ENCODE measurements at places on chromosomes 4 and X.
A peak's percentile ranks its signal among the peaks of the same experiment; 100 is the strongest.

DNA sequence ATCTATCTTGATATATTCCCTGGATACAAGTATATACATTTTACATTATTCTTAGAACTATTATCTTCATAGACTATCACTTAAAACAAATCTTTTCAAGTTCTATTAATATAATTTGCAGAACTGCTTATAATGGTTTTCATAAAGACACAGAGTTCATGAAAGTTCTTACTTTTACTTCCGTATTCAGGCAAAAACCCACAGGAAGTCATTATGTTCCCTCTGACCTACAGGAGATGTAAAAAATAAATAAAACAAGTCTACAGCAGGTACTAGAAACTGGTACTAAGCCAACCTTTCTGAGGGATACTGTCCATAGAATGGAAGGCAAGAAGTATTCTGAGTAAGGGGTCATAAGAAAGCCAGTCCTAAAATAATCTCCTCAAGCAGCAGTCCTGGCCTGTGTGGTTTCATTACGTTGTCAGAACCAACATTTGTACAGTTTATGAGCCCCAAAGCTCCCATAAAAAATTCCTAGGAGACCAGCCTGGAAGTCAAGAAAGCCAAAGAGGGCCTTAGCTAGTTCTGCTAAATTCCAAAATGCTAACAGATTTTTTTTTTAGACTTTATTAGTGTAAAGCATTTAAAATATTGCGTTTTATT lies 68.6 kb downstream of the CAMK2D start:
- DNase-seq: no peak

DNA sequence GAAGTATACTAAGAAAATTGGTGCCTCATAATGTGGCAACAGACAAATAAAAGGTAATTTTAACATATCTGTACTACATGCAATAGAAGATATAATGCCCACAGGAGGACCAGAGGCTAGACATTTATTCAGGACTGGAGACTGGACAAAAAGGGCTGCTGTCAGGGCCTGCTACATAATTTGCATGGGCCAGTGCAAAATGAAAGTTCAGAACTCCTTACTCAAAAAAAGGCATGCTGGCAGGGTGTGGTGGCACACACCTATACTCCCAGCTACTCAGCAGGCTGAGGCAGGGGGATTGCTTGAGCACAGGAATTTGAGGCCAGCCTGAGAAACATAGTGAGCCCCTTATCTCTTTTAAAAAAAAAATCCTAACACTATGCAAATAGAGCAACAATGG lies 12.4 kb upstream of the MAOA start:
- DNase-seq: no peak

DNA sequence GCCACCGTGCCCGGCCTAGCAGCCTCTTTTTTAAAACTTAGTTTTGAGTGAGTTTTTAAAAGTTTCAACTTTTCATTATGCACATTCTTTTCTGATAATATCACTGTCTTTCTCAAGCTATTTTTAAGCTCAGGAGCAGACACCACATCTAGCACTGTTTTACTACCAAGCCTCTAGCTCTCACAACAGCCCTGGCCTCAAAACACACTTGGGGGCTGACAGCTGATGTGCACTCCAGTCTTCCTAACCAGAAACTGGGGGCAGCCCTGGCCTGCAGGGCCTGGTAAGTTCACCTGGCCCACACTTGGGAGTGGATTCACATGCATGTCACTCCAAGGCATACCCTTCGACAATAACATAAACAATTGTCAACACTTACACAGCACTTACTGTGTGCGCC lies 34.0 kb downstream of the CENPU start:
- DNase-seq: no peak

DNA sequence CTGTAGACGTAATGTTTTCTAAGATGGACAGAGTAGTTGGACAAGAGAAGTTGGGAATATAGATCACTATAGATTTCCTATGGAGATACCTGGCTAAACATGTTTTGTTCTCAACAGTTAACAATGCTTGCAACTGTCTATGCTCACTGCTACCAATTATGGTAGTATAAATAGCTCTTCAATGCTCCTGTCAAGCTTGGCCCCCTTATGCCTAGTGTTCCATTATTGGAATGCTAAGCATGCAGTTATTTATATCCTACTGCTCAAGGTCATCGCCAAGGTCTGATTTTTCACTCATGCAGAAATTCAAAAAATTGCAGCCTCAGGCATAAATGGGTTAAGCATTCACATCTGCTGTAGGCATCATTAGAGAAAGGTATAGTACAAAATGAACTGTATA lies 519.0 kb downstream of the IL15 start:
- DNase-seq: no peak

GRCh38 chr4:139018971-139019758 lies 3.6 kb downstream of the NOCT start:
- DNase-seq: no peak

GRCh38 chr4:161714022-161714751 lies 449.6 kb downstream of the FSTL5 start:
- DNase-seq: no peak

DNA sequence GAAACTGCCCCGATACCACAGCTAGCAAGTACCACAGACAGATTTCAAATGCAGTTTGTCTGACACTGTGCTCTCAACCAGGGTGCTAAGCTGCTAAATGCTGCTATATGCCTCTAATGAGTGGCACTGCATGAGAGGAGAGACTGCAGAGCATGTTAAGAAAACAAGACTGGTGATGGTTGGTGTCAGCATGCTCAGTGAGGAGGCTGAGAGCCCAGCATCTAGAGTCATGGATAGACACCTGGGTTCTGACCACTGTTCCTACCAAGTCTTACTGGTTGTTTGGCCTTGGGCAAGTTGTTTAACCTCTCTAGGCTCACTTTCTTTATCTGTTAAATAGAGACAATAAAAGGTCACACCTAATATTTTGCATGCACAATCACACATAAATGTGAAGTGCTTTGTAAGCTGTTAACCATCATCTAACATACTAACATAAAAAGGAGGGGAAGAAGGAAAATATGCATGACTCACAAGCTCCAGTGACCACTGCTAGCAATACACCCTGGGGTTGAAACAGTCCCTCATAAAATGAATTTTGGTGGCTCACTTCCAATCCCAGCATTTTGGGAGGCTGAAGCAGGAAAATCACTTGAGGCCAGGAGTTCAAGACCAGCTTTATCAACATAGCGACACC lies 20.7 kb downstream of the HHIP start:
- DNase-seq: no peak

DNA sequence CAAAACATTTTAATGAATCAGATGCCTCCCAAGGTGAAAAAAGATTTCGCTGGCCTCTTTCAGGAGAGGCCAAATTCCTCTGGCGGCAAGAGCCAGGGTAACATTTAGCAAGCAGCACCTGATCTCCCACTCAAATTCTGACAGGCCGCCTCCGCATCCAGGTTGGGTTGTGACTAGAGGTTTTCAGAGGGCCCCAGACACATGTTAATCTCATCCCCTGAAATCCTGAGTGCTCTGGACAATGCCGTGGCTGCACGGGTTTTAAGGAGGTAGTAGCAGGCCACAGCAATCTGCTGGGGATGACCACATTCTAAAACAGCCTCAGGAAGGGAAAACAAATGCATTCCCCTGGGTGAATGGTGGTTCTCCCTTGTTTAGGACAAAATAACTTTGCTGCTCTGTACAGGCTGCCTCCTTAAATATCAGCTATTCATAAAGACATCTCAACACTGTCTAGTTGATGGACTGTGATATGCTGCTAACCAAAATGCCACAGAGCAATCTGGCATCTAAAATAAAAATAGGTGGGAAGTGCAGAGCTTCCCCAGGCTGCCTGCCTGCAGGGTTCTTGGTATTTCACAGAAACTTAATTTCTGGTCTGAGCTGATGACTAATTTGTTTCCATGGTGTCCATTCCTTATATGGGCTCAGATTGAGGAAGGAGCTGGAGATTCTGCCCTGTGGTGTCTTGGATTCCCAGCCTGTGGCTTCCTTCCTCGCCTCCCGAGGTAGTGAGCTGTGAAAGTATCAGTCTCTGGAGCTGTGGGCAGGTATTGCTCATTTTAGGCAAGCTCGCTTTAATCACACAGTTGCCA lies 202.0 kb downstream of the DCLK2 start:
- DNase-seq: no peak

DNA sequence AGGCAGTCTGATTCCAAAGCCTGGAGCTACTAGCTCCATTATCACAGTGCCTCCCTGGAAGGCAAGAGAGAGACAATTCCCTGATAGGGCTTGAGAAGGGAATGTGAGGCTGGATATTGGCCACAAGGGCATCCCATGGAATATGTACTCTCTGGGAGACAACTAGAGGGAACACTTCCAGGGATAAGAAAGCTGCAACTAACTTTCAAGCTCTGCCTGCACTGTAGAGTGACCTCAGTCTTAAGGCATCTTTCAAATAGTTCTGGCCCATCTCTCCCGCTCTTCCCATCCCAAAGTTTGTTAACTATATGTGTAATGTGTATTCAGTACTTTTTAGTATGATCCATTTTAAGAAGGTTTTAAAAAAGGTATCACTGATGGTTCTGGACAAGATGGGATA lies 13.1 kb upstream of the RNF212 start:
- no peak for DNase-seq

- no peak for DNase-seq
These were observed 429.9 kb downstream of the AFF2 start for GRCh38 chrX:148930206-148930729.

- no peak for DNase-seq
These were observed 78.8 kb upstream of the FAT4 start for GRCh38 chr4:125235971-125236370.

GRCh38 chr4:68375667-68376559 lies 26.0 kb upstream of the YTHDC1 start:
- peak; percentile 59 for DNase-seq

DNA sequence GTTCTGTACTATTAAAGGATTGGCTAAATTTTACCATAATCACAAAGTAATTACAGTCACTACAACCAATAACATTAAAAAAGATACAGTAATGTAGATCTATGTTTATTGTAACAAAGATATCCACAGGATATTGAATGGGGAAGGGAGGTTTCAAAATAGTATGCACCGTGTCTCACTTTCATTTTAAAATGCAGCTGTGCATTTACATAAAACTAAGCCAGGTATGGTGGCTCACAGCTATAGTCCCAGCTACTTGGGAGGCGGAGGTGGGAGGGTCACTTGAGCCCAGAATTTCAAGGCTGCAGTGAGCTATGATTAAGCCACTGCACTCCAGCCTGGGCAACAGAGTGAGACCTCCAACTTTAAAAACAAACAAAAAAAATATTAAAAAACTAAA lies 8.5 kb downstream of the SRP72 start:
- DNase-seq: no peak

- DNase-seq: no peak
These were observed 30.7 kb upstream of the HUWE1 start for GRCh38 chrX:53717205-53717604.

- DNase-seq: peak; percentile 64
These were observed 32.6 kb downstream of the DOCK11 start for GRCh38 chrX:118528071-118528737.

GRCh38 chr4:164383058-164383357 lies 370.9 kb upstream of the SMIM31 start:
- no peak for DNase-seq

GRCh38 chrX:46953597-46953996 lies 41.4 kb downstream of the JADE3 start:
- DNase-seq: no peak

DNA sequence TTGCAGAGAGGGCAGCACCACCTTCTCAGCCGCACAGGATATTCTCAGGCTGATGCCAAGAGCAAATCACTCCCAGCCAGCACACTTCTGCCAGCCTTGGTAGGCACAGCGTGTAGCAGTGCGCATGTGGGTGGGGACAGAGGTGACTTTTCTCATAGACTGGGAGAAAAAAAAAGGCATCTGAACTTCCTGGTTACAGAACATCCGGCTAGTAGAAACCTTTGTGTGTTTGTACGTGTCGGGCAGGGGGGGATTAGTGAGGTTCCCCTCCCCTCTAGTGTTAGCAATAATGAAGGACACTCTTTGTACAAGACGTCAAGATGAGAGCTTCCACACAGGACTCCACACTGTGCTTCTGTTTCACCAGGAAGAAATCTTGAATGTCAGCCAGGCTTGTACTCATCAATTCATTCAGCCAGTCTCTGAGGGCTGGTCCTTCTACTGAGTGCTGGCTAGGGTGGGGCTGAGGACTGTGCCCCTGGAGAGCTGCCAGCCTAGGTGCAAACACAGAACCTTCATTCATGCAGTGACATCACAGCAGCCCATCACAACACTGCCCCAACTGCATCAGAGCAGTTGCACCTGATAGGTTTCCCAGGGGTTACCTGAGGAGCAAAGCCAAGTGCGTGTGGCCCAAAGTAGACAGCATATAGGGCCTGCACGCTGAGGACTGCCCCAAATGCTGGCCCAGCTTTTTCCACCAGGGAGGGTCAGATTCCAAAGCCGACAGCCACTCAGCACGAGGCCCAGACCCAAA lies 34.7 kb downstream of the SLC25A5 start:
- peak; percentile 58 for DNase-seq

- DNase-seq: no peak
These were observed 6.3 kb downstream of the CYTL1 start for GRCh38 chr4:5012958-5013357.

- DNase-seq: no peak
These were observed 106.3 kb downstream of the RPA4 start for GRCh38 chrX:96989830-96990571.

DNA sequence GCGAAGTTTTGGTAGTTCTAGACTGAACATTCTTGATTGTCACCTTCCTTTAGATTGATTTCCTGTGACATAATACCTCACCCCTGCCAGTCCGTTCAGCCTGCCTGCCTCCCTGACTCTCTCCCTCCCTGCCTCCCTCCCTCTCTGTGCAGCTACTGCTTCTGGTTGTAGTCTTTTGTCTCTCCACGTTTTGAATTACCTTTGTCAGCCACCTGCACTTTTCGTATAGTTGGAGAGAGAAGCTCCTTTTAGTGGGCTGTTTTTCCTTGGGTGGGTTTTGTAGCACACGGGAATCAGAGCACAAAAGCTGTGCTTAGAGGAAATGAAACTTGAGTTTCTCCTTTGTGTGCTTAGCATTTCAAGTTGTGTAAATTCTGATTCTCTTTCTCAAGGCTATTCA lies 32.6 kb upstream of the MSMO1 start:
- peak; percentile 44 for DNase-seq

DNA sequence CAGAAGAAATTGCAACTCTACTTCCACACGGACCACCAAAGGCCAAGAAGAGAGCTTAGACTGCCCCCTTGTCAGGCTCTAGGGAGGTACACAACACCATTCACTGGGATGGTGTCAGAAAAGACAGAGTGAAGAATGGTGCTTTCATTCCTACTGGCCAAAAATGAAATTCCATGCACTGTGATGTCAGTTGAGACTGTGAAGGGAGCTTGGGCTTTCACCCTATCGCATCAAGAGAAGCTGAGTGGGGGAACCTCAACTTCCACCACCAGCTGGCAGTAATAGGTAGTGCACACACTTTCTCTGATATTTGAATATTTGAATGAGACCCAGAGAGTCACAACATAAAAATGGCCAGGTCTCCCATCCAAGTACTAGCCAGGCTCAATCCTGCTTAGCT lies 65.9 kb downstream of the ZNF711 start:
- DNase-seq: no peak

DNA sequence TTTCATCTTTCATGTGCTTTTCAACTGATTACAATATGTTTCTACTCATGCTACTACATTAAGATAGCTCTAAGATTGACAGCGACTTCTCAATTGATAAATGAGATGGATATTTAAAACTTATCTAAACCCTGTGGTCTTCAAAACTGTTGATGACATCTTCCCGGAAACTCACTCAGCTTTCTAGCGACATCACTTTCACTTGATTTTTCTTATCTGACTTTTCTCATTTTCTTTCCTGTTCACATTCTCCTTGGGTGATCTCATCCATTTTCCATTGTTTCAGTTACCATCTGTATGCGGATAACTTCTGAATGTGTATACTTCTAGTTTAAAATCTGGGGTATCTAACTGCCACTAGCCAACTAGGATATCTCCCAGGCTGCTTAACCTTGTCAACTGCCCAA lies 3.1 kb downstream of the POLR2B start:
- DNase-seq: no peak

Measured in CD4-positive, alpha-beta T cell treated with Interleukin-6 for 4 hours (primary cell).